ENCODE measurements at places on chromosomes 2 and 18. TPM values are rescaled to one million over a fixed set of nuclear protein-coding genes. Genes with fewer than 3 reads are reported as not detected.

ANKRD53 gene
- total RNA-seq = not detected

TSGA10 gene
- total RNA-seq = 7.5 TPM

ICOS gene
- total RNA-seq = 1.3 TPM

DRC1 gene
- total RNA-seq = not detected

GAD1 gene
- total RNA-seq = not detected

SERPINB10 gene
- not detected for total RNA-seq

SNORC gene
- 15.9 TPM for total RNA-seq

TEKT4 gene
- not detected for total RNA-seq

MAB21L4 gene
- 11.6 TPM for total RNA-seq

HAAO gene
- total RNA-seq = 4.0 TPM

TEX51 gene
- not detected for total RNA-seq

UGT1A4 gene
- total RNA-seq = 2.0 TPM

SLC9A4 gene
- total RNA-seq = not detected

NFE2L2 gene
- total RNA-seq = 41.6 TPM

RBM45 gene
- total RNA-seq = 6.4 TPM

NEB gene
- total RNA-seq = 0.60 TPM

MPP4 gene
- not detected for total RNA-seq

SLC9A2 gene
- 151 TPM for total RNA-seq

FIGLA gene
- total RNA-seq = not detected

CXCR4 gene
- 12.8 TPM for total RNA-seq

TYMS gene
- 5.9 TPM for total RNA-seq

DTNA gene
- 13.1 TPM for total RNA-seq

ACSL3 gene
- total RNA-seq = 22.4 TPM

GNAL gene
- total RNA-seq = 2.9 TPM

CLEC4F gene
- not detected for total RNA-seq

C18orf54 gene
- 3.2 TPM for total RNA-seq

KLHL14 gene
- 0.75 TPM for total RNA-seq

MBP gene
- 45.7 TPM for total RNA-seq

IL1R2 gene
- total RNA-seq = 46.4 TPM

IL18RAP gene
- total RNA-seq = 12.1 TPM

ECEL1 gene
- total RNA-seq = not detected

ANKRD29 gene
- 2.0 TPM for total RNA-seq

PJVK gene
- total RNA-seq = not detected

SMPD4 gene
- total RNA-seq = 110 TPM

NIFK gene
- 32.7 TPM for total RNA-seq

RGPD4 gene
- total RNA-seq = not detected

Measured in transverse colon (tissue), 4 donors.